Stimulated activated CD8-positive, alpha-beta memory T cell treated with anti-CD3 and anti-CD28 coated beads, Interleukin-4, amount 100 ng/mL, for 1 hour (primary cell): ENCODE measurements at places on chromosomes 2 and 18.

DNA sequence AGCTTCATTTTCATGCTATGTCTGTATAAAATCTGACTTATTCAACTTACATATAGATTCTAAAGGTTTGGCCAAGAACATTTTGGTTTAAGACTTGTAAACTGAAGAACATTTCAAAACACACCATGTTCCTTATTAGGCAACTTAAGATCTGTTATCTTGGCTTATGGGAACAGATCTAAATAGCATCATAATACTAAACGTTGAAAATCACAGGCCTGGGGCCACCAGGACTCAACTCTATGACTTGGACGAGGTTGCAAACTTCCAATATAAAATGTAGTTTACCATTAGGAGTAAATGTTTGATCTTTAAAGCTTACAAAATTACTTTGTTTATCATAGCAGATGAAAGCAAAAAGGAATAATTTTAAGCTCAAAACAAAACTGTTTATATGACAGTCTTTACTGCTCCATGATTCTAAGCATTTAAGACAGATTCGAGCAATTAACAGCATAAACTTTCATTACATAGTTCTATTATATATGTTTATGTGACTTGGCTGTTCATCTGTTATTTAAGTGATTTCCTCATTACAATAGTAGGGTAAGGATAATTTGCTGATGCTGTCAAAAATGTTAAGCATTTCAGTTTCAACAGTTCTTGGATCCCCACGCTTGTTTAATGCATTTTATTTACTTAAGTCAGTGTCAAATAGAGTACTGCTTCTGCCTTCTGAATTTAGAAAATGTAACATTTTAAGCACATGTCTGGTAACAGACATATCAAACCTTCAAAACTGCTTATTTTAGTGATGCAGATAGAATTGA is 8.3 kb downstream of the TCF4 start:
- DNase-seq = no peak

- DNase-seq = no peak
Measured at GRCh38 chr18:2963048-2963447, 49.9 kb downstream of the LPIN2 start.

DNA sequence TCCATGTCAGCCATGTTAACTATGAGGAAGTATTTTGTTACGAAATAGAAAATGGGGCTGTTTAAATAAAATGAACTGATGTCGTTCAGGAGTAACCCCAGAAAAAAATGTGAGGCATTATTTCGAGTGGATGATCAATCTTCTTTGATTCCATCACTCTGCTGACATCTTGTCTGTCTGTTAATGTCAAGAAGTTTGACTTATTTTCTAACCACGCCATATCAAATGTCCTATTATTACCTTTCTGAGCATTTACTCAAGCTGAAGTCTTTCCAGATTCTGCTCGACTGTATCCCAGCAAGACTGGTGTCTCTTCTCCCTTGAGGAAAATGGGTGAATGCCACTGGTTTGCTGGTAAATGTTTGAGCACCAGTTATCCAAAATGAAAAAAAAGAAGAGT is 672.9 kb upstream of the SOX11 start:
- DNase-seq = no peak

DNA sequence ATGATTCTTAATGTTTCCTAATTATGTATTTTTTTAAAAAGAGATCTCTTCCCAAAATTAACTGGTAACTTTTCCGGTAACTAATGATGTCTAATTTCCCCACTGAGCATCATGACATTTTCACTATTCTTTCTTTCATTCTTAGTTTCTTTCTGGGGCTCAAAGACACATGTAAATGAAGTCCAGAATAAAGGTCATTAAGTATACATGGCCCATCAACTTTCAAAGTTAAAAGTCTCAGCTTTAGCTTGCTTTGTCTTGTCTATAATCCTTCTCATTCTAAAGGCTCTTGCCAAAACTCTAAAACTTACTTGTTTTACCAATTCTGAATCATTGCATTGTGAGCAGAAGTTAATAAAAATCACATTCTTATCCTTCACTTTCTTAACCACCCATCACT is 53.6 kb downstream of the ASXL2 start:
- DNase-seq = no peak

DNA sequence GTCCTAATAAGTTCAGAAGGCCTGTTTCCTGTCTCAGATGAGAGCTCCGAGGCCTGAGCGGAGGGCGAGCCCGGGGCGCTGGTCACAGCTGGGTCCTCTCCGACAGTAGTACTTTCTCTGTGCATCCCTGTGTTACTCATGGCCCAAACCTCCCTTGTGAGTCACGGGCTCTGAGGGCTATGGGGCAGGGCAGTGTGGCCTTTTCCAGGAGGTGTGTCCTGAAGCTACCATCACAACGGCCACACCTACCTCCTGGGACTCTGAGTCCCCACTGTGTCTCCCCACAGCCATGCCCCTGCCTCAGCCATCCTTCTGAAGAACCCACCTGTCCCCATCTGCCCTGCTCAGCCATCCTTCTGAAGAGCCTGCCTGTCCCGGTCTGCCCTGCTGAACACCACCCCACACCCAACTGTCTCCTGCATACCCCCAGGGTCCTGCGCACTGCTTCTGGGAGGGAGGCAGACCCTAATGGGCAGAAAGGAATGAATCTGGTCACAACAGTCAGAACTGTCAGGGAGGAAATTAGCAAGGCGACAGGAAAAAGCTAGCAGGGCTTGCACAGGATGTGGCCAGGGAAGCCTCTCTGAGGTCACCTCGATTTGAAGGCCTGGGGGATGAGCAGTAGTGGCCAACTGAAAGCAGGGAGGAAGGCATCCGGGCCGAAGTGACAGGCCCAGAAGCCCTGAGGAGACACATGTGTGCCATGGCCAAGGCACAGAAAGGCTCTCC is 145.4 kb upstream of the RIOK3 start:
- DNase-seq = no peak

DNA sequence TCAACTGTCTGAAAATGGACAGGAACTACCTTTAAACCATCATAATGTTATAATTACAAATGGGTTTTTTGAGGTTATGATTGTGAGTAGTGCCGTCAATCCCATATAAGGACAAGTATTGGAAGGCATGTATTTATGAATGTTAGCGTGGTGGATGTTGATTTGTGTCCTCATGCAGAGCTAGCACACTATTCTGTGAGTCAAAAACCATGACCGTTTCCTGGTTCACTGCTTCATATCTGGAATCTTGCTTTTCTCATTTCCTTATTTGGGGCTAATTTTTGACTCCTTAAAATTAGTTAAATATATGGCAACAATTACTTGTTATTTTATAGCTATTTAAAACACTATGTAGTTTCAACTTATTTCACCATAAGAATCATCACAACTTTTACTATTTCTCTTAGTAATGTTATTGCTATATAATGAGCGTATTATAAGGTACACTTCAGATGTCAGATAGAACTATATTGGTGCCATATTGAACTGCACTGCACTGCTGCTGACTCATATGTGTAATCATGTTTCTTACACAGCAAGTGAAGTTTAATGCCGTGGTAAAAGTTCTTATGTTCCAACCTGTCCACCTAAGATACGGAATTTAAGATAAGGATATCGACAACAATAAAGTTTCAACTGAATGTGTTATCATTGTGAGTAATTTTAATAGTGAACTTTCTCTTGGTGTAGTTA is 192.8 kb downstream of the PTGR3 start:
- DNase-seq = no peak

DNA sequence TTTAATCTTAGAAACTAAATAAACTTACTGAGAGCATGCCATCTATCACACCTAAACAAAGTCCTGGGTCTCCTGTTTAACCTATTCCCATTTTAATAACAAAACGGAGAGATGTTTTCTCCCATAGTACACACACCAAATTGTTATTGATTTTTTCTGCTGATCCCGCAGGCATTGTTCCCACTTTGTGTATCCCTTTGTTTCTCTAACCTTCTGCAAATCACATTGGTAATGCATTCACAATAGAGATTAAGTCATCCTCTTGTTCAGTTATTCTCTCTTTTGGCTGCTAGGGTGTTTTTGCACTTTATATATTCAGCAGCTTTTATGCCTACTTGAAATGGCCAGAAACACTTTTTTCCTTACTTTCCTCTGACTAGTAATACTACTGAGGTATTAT is 1071.9 kb upstream of the CDH2 start:
- DNase-seq = no peak

DNA sequence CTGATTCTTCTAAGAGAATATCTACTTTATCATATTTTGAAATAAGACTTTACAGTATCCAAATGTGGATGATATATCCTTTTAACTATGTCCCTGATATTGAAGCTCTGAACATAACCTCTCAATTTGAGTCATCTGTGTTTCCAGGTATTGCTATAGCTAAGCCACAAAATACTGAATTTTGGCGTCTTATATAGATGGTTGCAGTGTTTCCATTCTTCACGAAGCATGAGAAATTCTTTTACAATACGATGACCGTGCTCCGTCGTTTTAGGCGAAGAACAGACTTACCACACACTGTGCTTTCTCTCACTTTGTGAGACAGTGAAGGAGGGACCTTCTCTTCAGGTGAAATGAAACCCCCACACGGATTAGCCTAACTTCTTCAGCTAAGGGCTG is 45.3 kb downstream of the LRRFIP1 start:
- DNase-seq = no peak

- no peak for DNase-seq
Measured at GRCh38 chr2:37738266-37738885, 66.9 kb upstream of the CDC42EP3 start.
